GM12892 (cell line): ENCODE measurements at places on chromosomes 4 and X.

- DNase-seq = no peak
These were observed 276.1 kb downstream of the CFAP299 start for GRCh38 chr4:80611678-80611979.

- no peak for DNase-seq
These were observed 47.3 kb upstream of the STK26 start for GRCh38 chrX:131975851-131976250.

- no peak for DNase-seq
These were observed 38.3 kb downstream of the SPCS3 start for GRCh38 chr4:176358083-176358469.

- no peak for DNase-seq
These were observed 8.1 kb downstream of the RAPGEF2 start for GRCh38 chr4:159110961-159111360.

DNA sequence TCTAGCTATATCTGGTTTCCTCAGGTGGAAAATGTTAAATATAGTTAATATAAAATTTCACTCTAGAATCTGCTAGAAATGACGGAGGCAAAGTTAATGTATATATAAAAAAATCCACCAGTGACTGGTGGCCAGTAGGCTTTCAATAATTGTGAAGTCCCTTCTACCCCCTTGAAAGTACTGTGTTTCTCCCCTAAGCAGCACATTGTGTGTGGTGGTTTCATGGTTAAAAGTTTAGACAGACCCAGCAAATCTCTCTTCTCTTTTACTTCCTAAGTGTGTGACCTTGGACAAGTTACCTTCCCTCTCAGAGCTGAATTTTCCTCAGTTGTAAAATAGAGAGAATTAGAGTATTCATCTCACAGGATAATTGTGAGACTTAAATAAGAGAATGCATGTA is 600 bp upstream of the HEPH start:
- DNase-seq = no peak

GRCh38 chr4:40630335-40631021 is 814 bp upstream of the RBM47 start:
- peak; percentile 41 for DNase-seq

GRCh38 chrX:121208563-121208962 is 161.2 kb downstream of the GLUD2 start:
- DNase-seq = no peak

DNA sequence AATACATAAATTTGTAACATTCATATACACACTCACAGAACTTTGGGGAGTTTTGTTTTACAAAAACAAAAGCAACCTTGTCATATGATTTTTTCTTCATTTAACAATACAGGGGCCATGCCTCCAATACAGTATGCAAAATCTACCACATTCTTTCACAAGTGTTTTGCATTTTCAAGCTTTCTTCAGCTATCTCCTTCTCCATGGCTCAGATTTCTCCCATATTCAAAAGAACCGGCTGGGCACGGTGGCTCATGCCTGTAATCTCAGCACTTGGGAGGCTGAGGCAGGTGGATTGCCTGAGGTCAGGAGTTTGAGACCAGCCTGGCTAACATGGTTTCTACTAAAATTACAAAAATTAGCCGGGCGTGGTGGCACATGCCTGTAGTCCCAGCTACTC is 4.1 kb downstream of the TEX13B start:
- DNase-seq = no peak

DNA sequence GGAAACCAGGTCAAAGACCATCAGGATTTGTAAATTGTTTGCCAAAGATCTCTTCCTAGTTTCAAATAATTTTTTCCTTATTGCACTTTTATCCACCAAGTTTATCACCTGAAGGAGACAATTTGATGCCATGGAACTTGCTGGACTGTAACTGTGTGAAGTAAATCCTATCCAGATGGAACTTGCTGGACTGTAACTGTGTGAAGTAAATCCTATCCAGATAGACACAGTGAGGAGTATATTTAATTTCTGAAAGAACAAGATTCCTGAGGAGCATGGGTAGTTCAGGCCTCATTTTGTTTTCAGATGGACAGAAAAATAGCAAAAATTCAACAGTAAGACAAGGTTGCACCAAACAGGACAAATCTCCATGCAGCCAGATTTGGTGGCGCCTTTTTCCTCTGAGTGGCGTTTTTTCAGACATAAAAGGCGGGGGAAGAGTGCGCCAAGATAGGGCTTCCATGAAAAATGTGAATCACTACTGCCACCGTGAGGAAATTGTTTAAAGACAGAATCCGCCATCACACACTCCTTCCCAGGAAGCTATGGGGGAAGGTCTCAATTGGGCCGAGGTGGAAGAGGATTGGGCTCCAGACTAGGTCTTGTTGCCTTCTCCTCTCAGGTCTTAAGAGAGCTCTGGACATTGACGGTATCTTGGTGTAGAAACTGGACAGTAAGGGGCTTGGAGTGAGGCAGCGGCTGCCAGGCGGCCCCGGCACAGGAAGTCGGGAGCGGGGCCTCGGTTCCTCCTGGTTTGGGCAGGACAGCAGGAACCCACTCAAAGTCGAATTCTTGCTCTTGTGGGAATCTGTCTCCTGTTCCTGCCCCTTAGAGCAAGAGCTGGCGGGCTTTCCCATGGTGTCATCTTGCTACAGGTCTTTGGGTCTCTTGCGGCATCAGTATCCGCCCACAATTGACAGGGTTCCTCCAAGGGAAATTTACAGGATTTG is 234.7 kb downstream of the OR13H1 start:
- DNase-seq = no peak

DNA sequence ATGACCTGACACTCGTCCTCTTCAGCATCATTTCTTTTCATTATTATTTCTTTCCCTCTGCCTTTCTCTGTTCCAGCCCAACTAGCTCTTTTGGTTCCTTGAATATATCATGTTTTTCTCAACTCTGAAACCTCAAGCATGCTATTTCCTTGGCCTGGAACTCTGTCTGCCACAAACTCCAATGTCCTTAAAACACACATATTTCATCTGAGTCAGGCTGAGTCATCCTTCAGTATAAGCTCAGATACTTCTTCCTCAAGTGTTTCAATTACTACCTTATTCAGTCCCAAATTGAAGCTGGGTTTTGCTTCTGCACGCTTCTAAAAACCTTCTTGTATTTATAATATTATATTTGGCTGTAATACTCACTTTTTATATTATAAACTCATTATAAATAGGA is 424.2 kb downstream of the PDGFC start:
- DNase-seq = no peak

DNA sequence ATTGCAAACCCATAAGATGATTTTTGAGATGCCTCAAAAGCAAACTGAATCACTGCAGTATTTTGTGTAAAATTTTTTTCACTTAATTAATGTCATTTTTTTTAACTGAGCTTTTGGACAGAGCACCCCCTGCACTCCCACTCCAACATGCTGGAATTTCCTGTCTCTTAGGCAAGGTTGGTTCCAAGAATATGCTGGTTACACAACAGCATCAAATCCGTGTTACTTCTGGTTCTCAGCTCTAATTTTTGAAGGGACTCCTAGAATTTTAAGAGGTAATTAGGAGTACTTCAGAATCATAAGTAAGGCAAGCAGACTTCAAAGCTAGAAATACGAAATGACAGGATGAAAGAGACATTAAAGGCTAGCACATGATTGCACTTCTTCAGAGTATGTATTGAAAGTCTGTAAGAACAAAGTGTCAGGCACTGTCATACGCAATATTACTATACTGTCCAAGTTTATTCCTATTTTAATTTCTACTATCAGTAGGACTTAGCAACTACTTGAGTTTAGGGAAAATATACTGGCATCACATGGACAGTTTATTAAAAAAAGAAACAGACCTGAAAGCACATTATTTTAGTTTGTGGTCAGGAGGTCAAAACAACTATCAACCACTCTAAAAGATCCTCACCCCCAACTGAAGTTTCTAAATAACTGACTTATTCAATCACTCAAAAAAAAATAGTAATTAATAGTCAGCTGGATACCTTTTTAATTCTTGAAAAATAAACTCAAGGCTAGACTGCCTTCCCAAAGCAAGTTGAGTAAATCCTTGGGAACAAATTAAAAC is 1.6 kb upstream of the JCHAIN start:
- no peak for DNase-seq

DNA sequence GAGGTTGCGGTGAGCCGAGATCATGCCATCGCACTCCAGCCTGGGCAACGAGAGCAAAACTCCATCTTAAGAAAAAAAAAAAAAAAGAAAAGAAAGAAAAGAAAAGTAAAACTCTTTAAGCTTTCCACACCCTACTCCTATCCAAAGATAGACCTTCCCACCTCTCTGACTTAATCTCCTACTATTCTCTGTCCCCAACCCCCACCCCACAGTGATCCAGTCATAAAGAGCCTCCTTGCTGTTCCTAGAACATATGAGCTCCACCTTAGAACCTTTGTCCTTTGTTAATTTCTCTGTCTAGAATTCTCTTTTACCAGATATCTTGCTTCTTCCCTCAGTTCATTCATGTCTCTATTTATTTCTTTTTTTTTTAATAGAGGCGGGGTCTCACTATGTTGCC is 30.1 kb upstream of the MSN start:
- no peak for DNase-seq

DNA sequence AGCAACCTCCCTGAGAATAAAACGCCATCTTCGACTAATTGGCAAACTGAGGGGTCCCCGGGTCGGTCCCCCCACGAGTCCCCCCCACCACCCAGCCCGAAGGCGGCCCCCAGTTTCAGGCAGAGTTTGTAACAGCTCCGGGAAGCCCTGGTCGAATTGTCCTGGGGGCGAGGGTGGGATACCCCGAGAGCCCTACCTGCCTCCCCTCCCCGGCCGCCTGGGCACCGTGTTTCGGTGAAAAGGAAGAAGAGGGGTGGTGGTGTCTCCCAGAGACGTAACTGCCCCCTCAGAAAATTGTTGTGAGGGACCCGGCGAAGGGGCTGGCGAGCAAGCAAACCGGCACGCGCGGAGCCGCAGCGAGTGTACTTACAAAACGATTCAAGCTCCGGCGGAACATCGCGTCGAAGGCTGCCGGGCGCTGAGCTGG is 1.2 kb downstream of the ATP11C start:
- DNase-seq = peak; percentile 13

- DNase-seq = no peak
These were observed 841 bp upstream of the FRMPD3 start for GRCh38 chrX:107448625-107448997.

DNA sequence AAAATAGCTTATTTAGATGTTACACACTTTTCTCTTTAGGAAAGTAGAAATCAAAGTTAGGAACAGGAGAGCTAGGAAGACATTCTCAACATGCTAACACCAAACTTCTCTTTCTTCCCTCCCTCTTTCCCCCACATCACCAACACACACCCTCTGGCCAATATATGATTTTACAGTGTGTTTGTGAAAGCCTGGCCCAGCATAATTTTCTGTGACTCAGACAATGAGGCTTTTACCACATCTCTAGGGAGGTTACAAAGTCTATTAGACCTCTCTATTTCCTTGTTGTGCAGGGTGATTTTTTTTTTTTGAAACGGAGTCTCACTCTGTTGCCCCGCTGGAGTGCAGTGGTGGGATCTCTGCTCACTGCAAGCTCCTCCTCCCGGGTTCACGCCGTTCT is 189.9 kb downstream of the AASDH start:
- DNase-seq = no peak

DNA sequence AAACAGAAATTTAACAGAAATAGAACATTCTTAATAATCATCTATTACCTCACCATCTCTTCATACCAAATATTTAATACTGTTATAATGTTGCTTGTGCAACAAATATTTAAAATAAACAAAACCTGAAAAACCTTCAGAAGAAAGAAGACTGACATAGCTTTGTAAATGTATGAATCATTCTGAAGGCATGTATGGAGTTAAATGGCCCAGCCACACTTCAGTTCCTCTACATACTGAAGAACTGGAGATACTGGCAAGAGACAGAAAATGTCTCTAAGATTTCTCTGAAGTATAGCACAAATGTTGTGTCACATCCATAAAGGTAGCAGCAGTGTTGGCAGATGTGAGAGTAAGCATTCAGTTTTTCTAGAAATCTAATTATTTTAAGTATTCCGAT is 275.3 kb upstream of the FGF13 start:
- no peak for DNase-seq

GRCh38 chrX:17464194-17464593 is 89.2 kb downstream of the NHS start:
- no peak for DNase-seq

DNA sequence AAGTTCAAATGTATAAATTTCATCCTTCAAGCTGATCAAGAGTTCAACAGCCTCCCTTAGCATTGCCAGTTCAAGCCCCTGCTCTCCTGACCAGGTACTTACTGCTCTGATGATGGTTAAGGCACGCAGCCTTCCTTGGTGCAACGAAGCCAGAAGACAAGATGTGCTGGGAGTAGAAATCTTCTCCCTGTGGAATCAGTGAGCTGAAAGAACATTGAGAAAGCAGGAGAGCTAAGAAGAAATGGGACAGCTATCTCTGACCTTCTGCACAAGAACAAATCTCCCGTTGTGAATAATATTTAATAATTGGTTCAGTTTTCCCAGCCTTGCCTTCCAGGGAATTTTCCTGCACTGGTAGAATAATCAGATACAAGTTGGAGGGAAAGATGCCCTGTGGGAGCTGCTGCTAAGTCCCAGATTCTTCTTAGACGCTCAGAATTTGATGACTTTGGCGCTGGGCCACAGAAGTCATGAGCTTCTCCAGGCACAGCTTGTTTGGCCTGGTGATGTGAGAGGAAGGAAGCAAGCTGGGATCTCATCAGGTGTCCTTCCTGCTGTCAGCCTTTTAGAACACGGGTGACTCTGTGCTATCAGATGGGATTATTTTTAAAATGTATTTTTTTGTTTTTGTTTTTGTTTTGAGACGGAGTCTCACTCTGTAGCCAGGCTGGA is 77.8 kb downstream of the CD38 start:
- no peak for DNase-seq

DNA sequence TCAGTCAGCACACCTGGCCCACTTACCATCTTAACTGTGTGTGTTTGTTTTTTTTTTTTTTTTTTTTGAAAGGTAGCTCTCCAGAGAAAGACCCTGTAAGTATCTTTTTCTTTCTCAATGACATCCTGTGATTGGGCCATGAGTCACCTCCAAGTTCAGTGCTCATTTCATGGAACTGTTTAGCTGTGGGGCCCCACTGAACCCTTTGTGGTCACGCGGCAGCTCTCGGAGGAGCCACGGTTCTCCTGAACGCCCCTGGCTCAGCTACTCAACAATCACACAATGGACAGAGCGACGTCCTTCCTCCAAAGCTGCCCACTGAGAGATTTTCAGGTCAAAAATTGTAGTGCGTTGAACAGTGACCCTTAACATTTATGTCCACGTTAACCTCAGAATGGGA is 14.2 kb upstream of the IL3RA start:
- DNase-seq = no peak

DNA sequence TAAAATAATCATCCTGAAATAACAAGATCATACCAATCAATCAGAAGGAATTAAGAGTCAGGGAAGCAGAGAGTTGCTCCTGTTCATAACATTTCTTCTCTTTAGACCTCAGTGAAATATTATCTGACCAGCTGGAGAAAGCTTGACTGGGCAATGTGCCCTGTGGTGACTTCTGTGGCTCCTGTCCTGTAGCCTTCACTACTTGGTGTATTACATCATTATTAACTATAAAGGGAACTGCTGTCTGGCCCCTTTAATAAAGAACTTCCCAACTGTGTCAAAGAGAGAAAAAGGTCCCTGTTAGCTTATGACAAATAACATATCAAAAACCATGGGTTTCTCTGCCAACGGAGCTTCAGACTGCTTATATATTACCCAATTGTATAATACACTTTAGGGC is 18.0 kb downstream of the OPHN1 start:
- DNase-seq = no peak
